Left cardiac atrium (tissue), 4 donors: ENCODE measurements at places on chromosomes 6 and 20. TPM values are rescaled to one million over a fixed set of nuclear protein-coding genes. Genes with fewer than 3 reads are reported as not detected.
A peak's percentile ranks its signal among the peaks of the same experiment; 100 is the strongest.

DNA sequence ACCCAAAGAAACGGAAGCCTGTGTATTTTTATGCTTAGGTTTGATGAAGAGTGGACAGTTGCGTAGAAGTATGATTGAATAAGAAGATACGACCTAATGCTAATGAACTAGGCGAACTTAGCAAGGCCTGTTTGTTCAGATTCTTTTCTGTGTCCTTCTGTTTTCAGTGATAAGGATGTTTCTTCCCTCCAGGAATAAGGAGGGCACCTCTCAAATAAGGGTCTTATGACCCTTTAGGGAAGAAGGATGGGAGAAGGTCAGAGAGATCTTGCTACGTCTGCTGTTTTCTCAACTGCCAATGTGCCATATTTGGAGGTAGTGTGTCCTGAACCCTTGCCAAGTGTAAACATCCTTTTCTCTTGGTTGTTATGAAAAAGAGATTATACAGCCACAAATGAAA, 524.8 kb downstream of the UTRN start:
- DNase-seq: no peak

DNA sequence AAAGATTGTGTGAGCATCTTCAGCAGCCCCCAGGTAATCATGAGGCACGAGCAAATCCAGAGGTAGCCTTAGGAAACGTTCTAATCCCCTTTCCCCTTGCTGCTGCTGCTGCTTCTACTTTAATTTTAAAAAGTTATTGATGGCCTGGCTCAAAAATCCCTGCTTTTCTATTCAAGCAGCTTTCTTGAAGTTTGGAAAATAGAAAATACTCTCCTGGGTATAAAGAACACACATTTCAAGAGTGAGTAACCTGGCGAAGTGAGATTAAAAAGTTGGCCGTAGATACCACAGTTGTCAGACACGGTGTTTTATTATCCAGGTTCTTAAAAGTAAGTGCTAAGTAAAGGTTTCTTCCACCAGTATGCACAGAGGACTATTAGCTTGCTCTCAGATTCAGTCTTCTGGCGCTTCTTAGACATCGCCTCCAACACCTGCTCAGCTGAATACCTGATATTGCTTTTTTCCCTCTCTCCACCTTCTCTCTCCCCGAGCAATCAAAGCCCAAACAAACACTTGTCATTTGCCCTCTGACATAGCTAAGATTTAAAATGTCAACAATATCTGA, 150.7 kb downstream of the EDN3 start:
- no peak for DNase-seq

DNA sequence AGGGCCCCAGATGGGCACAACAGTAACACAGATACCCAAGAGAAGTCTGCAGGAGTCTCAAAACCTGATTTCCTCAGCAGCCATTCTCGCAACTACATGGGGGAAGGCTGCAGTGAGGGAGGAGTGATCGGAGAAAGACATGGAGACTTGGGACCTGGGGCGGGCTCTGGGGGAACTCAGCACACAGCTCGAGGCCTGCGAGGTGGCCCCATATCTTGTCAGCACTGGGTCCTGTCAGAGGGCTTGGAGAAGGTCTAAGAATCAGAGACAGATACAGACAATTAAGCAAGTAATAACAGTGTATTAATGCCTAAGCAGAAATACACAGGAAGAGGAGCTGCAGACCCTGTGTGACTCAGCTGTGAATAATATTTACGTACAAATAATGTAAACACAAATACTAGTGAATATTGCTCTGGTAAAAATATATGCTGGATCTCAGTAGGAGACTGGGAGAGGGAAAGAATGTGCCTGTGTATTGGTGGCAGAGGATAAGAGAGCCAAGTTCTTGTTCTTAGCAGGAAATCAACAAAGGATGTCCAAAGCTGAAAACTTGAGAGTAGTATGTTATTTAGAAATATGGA, 336.2 kb downstream of the ZFAND3 start:
- no peak for DNase-seq

DNA sequence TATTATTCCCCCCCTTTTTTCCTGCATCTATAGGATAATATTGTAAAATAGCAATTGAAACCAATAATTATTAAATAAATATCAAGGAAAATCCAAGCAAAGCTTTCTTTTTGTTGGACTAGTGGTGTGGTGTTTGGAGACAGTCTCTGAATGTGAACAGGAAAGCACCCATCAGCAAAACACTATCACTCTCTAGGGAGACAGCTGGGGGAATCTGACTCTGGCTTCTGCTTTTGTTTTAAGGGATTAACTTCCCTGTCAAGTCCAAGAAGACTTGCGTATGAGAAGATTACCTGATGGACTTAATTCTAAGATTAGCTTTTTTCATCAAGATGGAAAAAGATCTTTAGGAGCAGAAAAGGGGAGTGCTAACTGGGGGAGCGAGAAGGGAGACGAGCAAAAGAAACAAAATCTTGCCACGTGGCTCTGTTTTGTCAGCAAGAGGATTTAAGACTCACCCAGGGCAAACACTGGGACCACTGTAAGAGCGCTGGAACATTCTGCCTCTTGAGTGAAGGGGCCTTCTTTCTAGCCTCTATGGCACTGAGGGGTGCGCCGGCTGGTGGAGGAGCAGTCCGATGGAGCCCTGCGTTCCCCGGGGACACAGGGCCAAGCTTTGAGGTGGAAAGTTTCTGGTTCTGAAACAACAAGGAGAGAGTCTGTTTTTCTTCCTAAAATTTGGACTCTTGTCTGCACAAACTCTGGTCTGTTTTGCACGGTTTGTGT, 570 bp downstream of the TULP4 start:
- DNase-seq: no peak

- no peak for DNase-seq
Observed at GRCh38 chr6:169225131-169225576, 28.5 kb downstream of the THBS2 start.

GRCh38 chr6:152161501-152161900, 354.0 kb downstream of the ESR1 start:
- DNase-seq: no peak

GRCh38 chr6:66184091-66184490, 477.1 kb upstream of the EYS start:
- DNase-seq: no peak

DNA sequence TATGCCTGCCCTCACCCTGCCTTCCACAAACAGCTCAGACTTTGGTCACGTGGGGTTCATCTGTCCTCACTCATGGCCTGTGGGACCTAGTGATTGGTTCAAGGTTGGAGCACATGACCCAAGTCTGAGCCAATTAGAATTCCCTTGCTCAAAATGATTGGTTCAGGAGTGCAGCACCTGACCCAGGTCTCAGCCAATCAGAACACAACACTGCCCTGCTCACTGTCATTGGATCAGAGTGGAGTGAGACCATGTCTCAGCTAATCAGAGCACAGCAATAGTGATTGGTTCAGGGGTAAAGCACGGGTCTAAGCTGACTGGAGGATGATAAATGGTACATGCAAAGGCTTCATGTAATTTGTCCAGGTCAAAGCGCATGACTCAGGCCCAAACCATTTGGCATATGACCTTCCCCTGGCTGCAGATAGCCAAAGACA, 102.2 kb downstream of the PREX1 start:
- no peak for DNase-seq

DNA sequence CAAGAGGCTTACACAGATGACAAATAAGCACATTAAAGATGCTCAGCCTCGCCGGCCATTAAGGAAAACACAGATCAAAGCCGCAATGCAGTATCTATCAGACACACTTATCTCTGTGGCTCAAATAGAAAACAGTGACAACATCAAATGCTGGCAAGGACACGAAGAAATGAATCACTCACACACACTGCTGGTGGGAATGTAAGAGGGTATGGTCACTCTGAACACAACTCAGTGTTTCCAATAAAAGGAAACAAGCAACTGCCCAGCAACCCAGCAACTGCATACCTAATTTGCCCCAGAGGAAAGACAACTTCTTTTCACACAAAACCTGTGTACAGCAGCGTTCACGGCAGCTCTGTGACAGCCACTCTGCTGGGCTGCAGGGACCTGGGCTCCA, 155.8 kb downstream of the WDR27 start:
- DNase-seq: no peak

DNA sequence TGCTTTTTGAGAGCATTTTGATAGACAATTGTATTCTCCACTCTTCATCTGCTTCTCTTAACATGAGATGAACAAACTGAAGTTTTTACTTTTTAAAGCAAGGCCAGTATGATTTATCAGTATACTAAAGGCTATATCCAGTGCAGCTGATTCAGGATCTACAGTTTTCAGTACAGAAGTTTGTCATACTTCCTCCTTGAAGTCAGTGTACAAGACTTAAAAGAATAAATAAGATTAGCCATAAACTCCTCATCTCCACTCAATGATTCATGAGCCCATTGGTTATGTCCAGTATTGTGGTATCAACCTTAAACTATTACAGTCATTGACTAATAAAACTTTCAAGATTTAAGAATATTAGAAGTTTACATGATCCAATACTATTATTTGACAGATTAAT, 374.8 kb upstream of the EPHA7 start:
- DNase-seq: no peak

- no peak for DNase-seq
Observed at GRCh38 chr20:34013554-34013953, 19.8 kb downstream of the RALY start.

GRCh38 chr20:35616465-35617396, 1.1 kb downstream of the SPAG4 start:
- DNase-seq: peak; percentile 93

DNA sequence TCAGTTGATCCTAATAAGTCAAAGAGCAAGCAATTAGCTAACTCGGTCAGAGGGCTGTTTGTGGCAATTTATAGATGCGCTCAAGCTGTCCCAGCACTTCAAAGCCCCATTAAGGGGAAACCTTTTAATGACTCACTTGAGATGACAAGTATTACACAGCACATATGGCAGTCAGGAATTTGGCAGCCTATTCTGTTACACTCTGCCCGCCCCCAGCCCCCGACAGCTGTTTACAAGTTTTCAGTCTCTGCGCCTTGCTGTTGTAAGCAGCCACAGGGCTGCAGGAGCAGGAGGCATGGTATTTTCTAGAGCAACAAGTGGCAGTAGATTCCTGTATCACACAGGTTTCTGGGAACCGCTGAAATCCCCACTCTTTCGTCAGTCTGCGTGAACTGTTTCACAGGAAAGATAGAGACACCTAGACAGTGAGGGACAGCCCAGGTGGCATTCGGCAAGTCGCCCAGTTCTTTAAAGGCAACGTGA, 263.0 kb downstream of the FOXC1 start:
- DNase-seq: peak; percentile 29

DNA sequence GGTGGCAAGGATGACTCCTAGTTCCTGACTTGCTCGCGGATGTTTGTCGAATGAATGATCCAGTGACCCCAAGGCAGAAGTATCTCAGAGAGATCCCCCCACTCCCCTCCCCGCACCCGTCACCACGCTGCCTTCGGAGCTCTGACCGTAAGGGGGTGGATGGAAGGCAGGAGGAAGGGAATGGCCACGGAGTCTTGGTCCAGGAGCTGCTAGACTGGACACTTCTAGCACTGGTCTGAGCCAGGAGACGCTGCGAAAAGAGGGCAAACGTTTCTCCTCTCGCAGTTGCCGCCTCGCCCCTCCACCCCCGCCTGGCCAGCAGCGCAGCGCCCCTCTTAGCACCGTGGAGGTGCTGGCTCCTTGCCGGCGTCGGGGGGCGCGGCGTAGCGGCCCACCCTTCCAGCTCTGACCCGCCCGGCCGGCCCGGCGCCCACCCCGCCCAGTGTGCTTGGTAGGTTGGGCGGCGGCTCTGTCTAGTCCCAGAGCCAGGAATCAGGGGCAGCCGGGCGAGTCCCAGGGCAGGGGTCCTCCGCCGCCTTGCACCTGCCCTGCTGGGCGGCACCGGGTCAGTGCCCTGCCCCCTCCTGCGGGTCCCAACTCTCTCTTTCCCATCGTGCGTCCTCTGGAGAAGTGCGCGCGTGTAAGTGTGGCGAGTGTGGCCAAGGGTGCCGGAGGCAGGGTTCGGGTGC, 2.4 kb upstream of the DBNDD2 start:
- peak; percentile 71 for DNase-seq

GRCh38 chr6:166987930-166988329, 11.3 kb upstream of the CEP43 start:
- no peak for DNase-seq

DNA sequence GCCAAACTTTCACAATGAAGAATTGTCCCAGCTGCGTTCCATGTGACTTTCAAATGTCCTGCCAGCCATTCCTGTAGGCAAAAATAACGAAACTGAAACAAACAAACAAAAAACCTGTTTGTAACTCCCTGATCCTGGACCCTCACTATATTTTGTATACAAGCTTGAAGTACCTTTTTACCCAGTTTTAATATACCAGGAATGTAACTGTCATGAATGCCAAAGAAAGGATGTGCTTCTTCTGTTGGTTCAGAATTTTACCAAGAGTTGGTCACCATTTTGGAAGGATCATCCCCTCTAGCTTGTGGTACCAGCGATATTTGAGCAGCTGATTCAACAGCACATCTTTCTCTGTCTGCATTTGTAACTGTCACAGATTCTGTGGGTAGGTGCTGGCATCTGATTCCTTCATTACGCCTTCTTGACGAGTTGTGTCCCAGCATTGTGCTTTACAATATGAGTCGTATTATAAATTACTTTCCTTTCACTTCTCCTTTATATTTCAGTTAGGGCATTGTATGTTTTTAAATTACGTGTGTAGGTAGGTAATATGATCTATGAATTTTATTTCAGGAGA, 93.9 kb downstream of the DLGAP4 start:
- DNase-seq: no peak

GRCh38 chr6:53413326-53413725, 64.6 kb upstream of the ELOVL5 start:
- no peak for DNase-seq

- DNase-seq: no peak
Observed at GRCh38 chr6:141307309-141307998, 825.3 kb upstream of the GJE1 start.

DNA sequence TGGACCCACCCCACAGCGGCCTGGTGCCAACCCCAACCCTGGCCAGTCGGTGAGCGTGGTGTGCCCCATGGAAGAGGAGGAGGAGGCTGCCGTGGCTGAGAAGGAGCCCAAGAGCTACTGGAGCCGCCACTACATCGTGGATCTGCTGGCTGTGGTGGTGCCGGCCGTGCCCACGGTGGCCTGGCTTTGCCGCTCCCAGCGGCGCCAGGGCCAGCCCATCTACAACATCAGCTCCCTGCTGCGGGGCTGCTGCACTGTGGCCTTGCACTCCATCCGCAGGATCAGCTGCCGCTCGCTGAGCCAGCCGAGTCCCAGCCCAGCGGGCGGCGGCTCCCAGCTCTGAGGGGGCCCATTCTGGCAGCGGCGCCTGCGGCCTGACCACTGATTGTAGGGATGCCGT, 23.2 kb downstream of the SDCBP2 start:
- no peak for DNase-seq

- no peak for DNase-seq
Observed at GRCh38 chr6:97275804-97276203, 7.2 kb downstream of the MMS22L start.

The SLA2 gene
- total RNA-seq: 0.56 TPM

The PLCB1 gene
- 25.9 TPM for total RNA-seq

The IMPG1 gene
- total RNA-seq: not detected

The RAD21L1 gene
- not detected for total RNA-seq

The SAPCD1 gene
- 0.71 TPM for total RNA-seq

The ENPP5 gene
- 5.7 TPM for total RNA-seq

The EBF4 gene
- 6.5 TPM for total RNA-seq

The CRISP3 gene
- not detected for total RNA-seq

The MYB gene
- not detected for total RNA-seq

The PHF3 gene
- total RNA-seq: 30.8 TPM

The LRRC73 gene
- total RNA-seq: 1.2 TPM
